ENCODE measurements at places on chromosomes 5 and 9. TPM values are rescaled to one million over a fixed set of nuclear protein-coding genes. Genes with fewer than 3 reads are reported as not detected.

DNA sequence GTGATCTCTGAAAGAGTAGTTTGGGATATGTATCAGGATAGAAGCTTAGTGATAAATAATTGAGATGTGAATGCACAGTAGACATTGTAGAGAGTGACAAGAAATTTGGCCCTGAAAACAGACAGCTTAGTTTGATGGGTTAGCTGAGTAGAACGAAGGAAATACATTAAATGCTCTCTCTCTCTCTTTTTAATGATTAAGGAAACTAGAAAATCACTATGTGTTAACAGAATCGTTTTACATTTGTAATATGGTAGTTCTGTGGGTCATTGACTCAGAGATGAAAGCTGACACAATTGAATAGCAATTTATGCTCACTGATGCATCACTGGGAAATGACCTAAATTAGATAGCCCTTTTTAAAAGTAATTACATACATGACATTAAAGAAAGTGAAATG, 739.8 kb upstream of the PTPRD start:
- H3K27ac ChIP-seq: no peak overlapping the region
- no peaks in the 10 kb centered on the region for H3K27me3 ChIP-seq
- no peaks in the 10 kb centered on the region for H3K36me3 ChIP-seq
- H3K4me1 ChIP-seq: no peaks in the 10 kb centered on the region

GRCh38 chr5:5437227-5438172, 15.0 kb downstream of the ICE1 start:
- no peaks in the 10 kb centered on the region for H3K27me3 ChIP-seq
- no peak overlapping the region for H3K27ac ChIP-seq
- no peaks in the 10 kb centered on the region for H3K36me3 ChIP-seq
- no peak for DNase-seq
- H3K4me3 ChIP-seq: no peak overlapping the region
- no peaks in the 10 kb centered on the region for H3K4me1 ChIP-seq

Gene SIT1
- not detected for total RNA-seq

Gene GDNF
- 0.65 TPM for total RNA-seq

- no peak for DNase-seq
- peaks cover 23% of the 10 kb centered on the region for H3K4me1 ChIP-seq
- H3K27me3 ChIP-seq: no peaks in the 10 kb centered on the region
- no peak overlapping the region for H3K4me3 ChIP-seq
Observed at GRCh38 chr5:131536211-131536826, 98.7 kb downstream of the RAPGEF6 start.

DNA sequence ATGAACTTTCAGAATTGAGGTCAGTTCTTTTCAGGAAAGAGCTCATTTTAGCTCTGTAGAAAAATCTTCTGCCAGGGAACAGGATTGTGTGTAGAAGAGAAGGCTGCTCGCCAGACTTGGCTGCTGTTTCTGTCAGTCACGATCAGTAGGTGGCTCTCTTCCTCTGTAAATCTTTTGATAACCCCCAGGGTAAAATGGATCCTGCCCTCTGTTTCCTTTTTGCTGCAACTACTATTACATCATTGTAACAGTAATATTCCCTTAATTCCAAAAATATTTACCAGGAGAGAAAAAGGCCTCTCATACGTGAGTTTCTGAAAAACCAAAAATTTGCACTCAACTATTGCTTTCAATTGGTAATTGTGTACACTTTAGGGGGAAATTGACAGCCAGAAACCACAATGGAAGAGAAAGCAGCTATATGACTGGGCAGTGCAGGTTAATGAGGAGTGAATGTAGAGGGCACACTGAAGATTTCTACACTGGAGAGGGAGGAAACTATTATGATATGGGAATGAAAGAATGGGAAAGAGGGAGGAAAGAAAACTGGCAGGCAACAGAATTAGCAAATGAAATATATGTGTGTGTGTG, 12.3 kb downstream of the IFNA21 start:
- H3K4me1 ChIP-seq: peaks cover 6% of the 10 kb centered on the region
- H3K27me3 ChIP-seq: no peaks in the 10 kb centered on the region
- H3K36me3 ChIP-seq: no peaks in the 10 kb centered on the region
- no peak overlapping the region for H3K27ac ChIP-seq

DNA sequence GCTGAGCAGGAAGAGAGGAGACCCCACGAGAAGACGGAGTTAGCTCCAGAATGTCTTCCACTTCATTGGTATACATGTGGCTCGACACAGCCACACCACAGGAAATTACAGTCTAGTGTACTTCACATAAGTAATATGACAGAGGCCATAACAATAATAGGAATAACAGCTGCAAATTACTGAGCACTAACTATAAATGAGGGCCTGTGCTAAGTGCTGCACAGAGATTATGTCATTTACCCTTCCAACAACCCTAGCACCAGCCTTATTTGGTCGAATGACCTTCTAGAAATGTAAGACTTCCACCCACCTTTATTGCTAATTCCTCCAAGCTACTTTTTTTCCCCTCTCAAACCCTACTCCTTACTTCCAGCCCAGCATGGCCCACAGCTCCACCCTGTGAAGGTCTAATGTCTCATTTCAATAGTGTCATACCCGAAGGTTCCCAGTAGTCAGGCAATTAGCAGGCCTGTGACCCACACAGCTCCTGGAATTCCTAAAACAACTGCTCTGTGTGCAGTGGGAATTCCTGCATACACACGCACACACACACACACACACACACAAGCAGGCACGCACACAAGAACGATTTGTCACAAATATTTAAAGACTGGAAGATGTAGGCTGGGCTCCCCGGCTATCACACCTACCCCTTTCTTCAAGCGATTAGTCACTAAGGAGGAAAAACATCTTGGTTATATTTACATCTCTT, 134.5 kb downstream of the FRMD3 start:
- no peak for DNase-seq
- H3K36me3 ChIP-seq: peaks cover 2% of the 10 kb centered on the region
- H3K4me3 ChIP-seq: no peak overlapping the region
- H3K27me3 ChIP-seq: no peaks in the 10 kb centered on the region
- H3K27ac ChIP-seq: no peak overlapping the region
- H3K4me1 ChIP-seq: peaks cover 5% of the 10 kb centered on the region

Gene SLC36A3
- total RNA-seq: not detected

- no peaks in the 10 kb centered on the region for H3K36me3 ChIP-seq
- H3K4me1 ChIP-seq: no peaks in the 10 kb centered on the region
- no peak overlapping the region for H3K4me3 ChIP-seq
- DNase-seq: no peak
- H3K27ac ChIP-seq: no peak overlapping the region
- H3K27me3 ChIP-seq: no peaks in the 10 kb centered on the region
Observed at GRCh38 chr9:13614060-13614459, 334.6 kb upstream of the MPDZ start.

- no peak overlapping the region for H3K27ac ChIP-seq
- no peak overlapping the region for H3K4me3 ChIP-seq
- no peak for DNase-seq
- H3K4me1 ChIP-seq: no peaks in the 10 kb centered on the region
Observed at GRCh38 chr9:74138182-74138581, 359.0 kb upstream of the RORB start.

Gene GRM6
- not detected for total RNA-seq

Gene CATSPER3
- total RNA-seq: 0.54 TPM

DNA sequence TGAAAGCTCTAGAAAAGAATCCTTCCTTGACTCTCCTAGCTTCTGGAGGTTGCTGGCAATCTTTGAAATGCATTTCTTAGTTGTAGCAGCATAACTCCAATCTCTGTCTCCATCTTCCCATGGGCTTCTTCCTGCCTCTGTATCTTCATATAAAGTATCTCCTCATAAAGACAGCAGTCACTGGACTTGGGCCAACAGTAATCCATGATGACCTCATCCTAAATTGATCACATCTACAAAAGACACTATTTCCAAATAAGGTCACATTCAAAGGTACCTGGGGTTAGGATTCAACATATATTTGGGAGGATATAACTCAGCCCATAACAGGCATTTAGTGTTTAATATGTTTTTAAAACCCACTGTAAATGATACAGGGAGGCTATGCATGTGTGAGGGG, 123.3 kb downstream of the MLLT3 start:
- no peak for DNase-seq
- H3K27ac ChIP-seq: no peak overlapping the region
- H3K36me3 ChIP-seq: peaks cover 2% of the 10 kb centered on the region
- H3K4me3 ChIP-seq: no peak overlapping the region
- no peaks in the 10 kb centered on the region for H3K27me3 ChIP-seq

DNA sequence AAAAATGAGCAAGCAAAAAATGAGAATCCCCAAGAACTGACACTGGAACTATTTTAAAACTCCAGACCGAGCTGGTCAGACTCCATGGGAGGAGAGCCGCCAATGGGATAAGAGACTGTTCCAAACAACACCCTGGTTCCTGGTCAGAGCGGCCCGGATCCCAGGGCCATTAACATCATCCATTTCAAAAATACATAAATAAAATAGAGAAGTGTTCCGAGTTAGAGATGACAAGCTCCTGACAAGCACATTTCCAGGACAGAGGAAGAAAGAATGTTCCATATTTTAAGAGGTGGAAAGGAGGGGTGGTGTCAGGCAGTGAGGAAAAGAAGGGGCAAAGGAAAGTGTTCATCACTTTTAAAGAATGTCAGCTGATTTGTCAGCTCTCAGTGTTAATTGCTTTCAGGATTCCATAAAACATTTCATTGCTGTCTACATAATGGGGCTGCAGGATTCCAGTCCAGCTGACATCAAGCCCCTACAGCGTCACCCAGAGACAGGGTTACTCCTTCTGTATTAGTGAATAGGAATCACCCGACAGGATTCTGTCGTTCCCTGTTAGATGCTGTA, 202.5 kb upstream of the TRIM32 start:
- no peak overlapping the region for H3K4me3 ChIP-seq
- DNase-seq: no peak
- H3K36me3 ChIP-seq: no peaks in the 10 kb centered on the region
- peaks cover 7% of the 10 kb centered on the region for H3K4me1 ChIP-seq
- no peaks in the 10 kb centered on the region for H3K27me3 ChIP-seq

Gene DIMT1
- 34.5 TPM for total RNA-seq

Gene FAXDC2
- 2.9 TPM for total RNA-seq

GRCh38 chr9:111659691-111660090, 1.7 kb upstream of the GNG10 start:
- peaks cover 3% of the 10 kb centered on the region for H3K27me3 ChIP-seq
- no peak overlapping the region for H3K27ac ChIP-seq
- DNase-seq: no peak
- H3K36me3 ChIP-seq: peaks cover 6% of the 10 kb centered on the region

Gene MYMK
- not detected for total RNA-seq

GRCh38 chr5:1934801-1935429, 52.2 kb upstream of the IRX4 start:
- no peaks in the 10 kb centered on the region for H3K4me1 ChIP-seq
- DNase-seq: no peak
- H3K27me3 ChIP-seq: peaks cover 42% of the 10 kb centered on the region
- no peaks in the 10 kb centered on the region for H3K36me3 ChIP-seq
- H3K27ac ChIP-seq: no peak overlapping the region

- no peaks in the 10 kb centered on the region for H3K36me3 ChIP-seq
- peaks cover 18% of the 10 kb centered on the region for H3K4me1 ChIP-seq
- DNase-seq: no peak
- H3K27me3 ChIP-seq: no peaks in the 10 kb centered on the region
Observed at GRCh38 chr5:137365126-137365865, 133.8 kb downstream of the SPOCK1 start.

- peaks cover 15% of the 10 kb centered on the region for H3K4me1 ChIP-seq
- H3K27me3 ChIP-seq: no peaks in the 10 kb centered on the region
- H3K27ac ChIP-seq: no peak overlapping the region
- DNase-seq: no peak
- no peaks in the 10 kb centered on the region for H3K36me3 ChIP-seq
Observed at GRCh38 chr9:109791747-109792146, 11.7 kb downstream of the PALM2AKAP2 start.

DNA sequence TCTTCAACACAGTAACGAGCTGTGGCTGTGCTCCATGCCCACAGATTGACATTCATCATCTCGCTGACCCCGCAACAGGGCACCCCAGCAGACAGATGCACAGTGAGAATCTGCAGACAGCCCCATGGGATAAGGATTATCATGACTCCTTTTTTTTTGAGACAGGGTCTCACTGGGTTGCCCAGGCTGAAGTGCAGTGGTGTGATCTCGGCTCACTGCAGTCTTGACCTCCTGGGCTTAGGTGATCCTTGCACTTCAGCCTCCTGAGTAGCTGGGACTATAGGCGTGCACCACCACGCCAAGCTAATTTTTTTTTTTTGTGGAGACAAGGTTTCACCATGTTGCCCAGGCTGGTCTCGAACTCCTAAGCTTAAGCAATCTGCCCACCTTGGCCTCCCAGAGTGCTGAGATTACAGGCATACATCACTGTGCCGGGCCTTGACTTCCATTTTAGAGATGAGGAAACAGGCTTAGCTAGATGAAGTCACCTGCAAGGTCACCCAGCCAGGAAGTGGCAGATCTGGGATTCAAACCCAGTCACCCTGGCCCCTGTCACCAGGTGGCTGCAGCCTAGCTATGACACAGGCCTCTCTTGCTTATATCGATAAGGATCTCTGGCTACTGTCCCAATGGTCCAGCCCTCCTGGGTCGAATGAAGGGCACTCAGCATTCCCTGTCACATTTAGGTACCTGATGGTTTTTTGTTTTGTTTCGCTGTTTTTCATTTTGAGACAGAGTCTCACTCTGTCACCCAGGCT, 5.1 kb downstream of the AIF1L start:
- H3K27ac ChIP-seq: peak overlapping the region; percentile 19
- H3K27me3 ChIP-seq: peaks cover 4% of the 10 kb centered on the region
- peaks cover 23% of the 10 kb centered on the region for H3K4me1 ChIP-seq
- peaks cover 4% of the 10 kb centered on the region for H3K36me3 ChIP-seq
- DNase-seq: no peak
- peak overlapping the region; percentile 15 for H3K4me3 ChIP-seq

Gene CD72
- 1.4 TPM for total RNA-seq

Gene SMARCA2
- total RNA-seq: 19.4 TPM

GRCh38 chr5:155746367-155747038, 580.5 kb upstream of the SGCD start:
- H3K4me1 ChIP-seq: no peaks in the 10 kb centered on the region
- DNase-seq: no peak
- H3K27me3 ChIP-seq: peaks cover 10% of the 10 kb centered on the region
- H3K27ac ChIP-seq: no peak overlapping the region

DNA sequence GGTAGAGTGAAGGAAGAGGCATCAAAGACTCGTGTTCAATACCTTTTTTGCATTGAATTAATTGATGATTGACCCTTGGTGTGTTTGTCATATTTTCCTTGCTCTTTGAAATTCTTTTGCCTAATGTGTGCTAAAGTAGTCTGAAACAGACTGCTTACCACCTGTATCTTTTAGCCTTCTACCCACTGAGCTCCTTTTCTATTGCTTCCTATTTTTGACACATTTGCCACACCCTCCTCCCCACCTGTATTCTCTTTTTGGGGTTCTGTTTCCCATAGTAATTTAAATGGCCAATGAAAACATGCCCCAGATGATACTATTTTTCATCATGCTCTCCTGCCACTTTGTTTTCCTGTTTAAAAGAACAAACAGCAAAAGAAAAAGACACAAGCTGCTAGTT, 78.5 kb downstream of the ZCCHC7 start:
- no peak overlapping the region for H3K4me3 ChIP-seq
- H3K4me1 ChIP-seq: peaks cover 65% of the 10 kb centered on the region
- H3K27ac ChIP-seq: peak overlapping the region; percentile 2
- no peaks in the 10 kb centered on the region for H3K27me3 ChIP-seq

Gene MZB1
- total RNA-seq: 0.25 TPM

Measured in neural crest cell (in vitro differentiated cells).